ENCODE measurements at places on chromosomes 16 and 17.

GRCh38 chr16:65122724-65123395 lies 997 bp upstream of the CDH11 start:
- DNase-seq, result no peak

GRCh38 chr16:27025581-27025980 lies 41.1 kb upstream of the C16orf82 start:
- no peak for DNase-seq

DNA sequence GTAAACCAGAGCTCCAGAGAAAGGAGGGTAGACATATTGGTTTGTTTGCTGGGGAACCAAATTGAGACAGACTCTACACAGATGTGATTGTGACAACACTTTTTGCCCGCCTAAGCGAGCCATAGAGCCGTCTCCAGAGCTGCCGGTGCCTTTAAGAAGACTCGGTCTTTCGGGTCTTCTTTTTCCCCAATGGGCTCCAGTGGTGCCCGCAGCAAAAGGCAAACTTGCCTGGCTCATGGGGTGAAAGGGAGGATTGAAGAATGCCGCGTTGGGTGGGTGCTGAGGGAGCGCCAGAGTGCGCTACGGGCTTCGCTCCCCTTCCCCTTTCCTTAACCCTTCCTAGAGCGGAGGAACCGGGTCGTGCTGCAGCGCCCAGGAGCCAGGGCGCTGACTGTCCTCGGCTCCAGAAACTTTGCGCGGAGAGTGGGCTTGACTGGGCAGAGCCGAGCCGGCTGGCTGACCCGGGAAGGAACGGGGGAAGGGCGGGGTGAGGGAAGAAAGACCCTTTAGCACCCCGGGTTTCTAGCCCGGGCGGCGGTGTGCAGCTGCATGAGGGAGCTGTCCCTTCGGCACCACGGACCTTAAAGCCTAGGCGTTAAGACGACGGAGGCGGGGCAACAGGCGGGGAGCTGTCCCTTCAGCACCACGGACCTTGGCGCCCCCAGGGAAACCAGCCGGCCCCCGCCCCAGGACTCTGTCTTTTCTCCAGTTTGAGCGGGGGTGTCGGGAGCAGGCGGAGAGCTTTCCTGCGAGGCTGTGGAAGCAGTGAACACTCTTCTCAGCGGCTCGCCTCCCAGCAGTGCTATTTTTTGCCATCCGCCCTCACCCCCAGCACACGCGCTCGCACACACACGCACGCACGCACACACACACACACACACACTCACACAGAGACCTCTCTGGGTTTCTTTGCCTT lies at the start of gene CACNG3:
Gene CACNG3, plus strand, starts transcription at position 880 of the 916 bp plus-strand sequence. CDS start 420 bp downstream, outside the sequence.
- DNase-seq, result peak; percentile 40

GRCh38 chr16:71666928-71667707 lies 41.1 kb downstream of the MARVELD3 start:
- no peak for DNase-seq

DNA sequence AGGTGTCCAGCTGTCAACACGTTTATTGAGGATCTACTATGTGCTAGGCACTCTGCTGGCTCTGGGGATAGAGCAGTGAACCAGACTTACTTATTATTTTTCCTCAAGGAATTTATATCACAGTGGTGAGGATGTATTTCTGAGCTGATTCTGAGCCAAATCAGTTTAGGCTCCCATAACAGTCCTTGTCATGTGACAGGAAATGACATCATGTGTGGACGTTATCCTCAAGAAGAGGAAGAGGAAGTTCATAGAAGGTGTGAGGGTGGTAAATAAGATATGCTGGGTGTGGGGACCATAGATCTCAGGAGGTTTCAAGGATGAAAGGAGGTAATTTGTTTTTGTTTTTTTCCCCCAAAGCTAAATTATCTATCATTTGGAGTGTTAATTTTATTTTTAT lies 873.5 kb upstream of the EEF2KMT start:
- no peak for DNase-seq

GRCh38 chr16:1992704-1993317 lies 3.0 kb downstream of the SYNGR3 start:
- no peak for DNase-seq

GRCh38 chr17:54172096-54172984 lies 349.6 kb downstream of the KIF2B start:
- no peak for DNase-seq

- peak; percentile 24 for DNase-seq
Observed at GRCh38 chr17:46044286-46044928, 45.4 kb downstream of the STH start.

- no peak for DNase-seq
Observed at GRCh38 chr17:6868582-6868981, 37.1 kb upstream of the TEKT1 start.

Data from naive B cell (primary cell).